Stimulated activated CD4-positive, alpha-beta T cell treated with anti-CD3 and anti-CD28 coated beads, TNF-alpha, amount 100 ng/mL, for 24 hours (primary cell): ENCODE measurements at places on chromosomes 16 and 17.

DNA sequence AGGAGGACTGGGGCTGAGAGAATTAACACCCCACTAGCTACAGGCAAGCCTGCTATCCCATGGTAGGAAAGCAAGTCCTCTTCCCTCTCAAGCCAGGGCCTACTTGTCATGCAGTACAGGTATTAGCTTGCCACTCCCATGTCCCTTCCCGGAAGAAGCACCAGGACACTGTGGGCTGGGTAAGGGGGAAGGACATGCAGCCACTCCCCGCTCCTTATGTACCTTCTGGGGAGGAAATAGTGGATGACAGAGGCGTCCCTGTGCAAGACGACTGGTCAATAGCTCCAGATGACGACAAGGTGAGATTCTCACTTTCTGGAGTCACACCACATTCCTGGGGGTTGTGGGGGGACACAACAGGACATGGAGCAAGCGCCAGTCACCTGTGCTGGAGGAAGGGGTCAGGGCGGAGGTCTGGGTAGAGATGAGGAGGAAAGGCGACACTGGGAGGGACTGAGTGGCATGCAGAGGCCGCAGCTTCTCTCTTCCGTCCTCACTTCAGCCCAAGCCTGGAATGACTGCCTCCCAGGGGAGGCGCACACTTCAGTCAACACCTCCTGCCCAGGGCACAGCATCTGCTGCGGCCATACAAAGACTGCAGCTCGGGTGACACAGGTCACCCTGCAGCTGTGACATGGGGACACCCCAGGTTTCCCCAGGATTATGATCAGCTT, 15.1 kb upstream of the FOXJ1 start:
- DNase-seq: no peak

DNA sequence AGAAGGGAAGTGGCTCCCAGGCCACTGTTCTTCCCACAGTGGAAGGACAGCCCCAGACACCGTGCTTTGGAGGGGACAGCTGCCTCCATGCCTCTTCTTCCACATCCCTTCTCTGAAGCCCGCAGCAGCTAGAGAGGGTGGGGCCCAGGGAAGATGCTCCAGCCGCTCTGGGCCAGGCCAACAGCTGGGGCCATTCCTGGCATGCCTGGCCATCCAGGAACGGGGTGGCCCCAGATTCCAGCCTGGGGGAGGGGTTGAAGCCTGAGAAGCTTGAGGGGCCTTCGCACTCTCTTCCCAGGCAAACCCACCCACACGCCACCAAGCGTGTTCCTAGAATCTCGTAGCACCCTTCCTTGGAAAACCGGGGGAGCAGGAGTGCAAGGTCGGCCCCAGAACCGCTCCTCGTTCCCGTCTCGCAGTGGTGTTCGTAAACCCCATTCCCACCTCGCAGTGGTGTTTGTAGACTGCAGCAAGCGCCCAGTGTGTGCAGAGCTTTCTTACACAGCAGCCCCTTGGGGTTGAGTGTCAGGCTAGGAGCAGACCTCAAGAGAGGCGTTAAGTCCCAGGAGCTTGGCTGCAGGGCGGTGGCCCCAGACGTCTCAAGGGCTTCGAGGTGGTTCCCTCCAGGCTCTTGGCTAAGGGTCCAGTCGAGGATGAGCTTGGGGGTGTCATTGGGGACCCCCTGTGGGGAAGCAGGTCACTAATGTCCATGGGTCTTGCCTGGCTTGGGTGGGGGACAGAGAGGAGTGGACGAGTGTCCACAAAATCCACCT, 2.7 kb downstream of the CDH15 start:
- no peak for DNase-seq

DNA sequence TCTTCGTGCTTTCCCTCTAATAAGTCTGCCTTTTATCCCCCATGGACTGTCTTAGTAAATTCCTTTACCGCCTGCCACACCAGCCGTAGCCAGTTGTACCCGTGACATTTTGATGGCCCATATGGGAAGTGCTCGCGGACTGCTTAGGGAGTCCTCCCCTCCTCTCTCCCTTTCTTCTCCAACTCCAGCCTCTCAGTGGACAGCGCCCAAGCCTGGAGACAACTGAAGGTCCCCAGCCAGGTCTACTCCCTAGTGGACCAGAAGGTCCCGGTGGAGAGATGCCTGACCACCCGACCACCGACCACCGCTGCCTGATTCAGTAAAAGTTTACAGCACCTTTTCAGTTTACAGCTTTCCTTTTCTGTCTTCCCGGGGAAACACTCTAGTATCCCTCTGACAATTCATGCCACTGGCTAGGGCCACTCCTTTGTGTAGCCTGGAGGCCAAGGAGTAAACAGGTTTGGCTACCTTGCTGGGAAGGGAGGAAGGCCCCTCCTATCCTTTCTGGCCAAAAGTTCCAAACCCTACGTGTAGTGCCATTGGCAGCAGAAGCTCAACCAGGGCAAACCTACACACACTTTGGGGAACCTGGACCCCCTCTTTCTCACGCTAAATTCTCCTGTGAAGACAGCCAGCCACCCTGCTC, 18.0 kb downstream of the CTRB2 start:
- DNase-seq: no peak

GRCh38 chr17:57461082-57461481, 204.8 kb downstream of the MSI2 start:
- peak; percentile 37 for DNase-seq

- DNase-seq: no peak
Measured at GRCh38 chr16:88549671-88550245, 20.4 kb upstream of the ZC3H18 start.

DNA sequence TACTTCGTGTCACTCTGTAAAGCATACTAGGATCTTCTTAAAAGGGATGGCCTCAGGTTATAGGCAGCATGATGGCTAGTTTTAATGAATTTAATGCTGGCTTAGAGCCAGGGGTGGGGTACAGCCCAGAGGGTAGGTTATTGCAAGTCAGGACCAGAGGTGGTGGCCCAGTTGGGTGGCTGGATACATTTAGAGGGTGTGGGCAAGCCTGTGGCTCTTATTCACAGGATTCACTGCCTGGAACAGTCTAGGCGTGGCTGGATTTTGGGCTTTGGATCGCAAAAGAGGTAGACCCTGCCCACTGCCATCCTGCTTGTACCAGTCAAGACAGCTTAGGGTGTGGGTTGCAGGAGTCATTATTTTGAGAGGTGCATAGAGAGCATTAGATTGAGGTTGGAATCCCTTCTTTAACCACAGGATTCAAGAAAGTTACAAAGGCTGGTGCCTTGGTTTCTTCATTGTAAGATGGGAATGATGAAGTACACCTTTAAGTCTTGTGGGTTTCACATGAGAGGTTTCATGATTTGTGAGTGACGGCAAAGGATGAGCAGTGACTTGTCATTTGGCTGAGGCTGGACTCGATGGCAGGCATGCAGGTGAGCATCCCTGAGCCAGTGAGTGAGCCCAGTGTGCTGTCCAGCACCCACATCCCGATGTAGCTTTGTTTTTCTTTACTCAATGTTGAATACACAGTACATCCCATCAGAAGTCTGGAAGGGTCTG, 85.2 kb downstream of the KSR1 start:
- no peak for DNase-seq

- no peak for DNase-seq
Measured at GRCh38 chr17:66715745-66716156, 119.2 kb upstream of the CACNG5 start.

GRCh38 chr16:22183901-22184614, 21.8 kb downstream of the SDR42E2 start:
- DNase-seq: no peak

GRCh38 chr16:23152386-23153178, 3.3 kb upstream of the USP31 start:
- DNase-seq: no peak

DNA sequence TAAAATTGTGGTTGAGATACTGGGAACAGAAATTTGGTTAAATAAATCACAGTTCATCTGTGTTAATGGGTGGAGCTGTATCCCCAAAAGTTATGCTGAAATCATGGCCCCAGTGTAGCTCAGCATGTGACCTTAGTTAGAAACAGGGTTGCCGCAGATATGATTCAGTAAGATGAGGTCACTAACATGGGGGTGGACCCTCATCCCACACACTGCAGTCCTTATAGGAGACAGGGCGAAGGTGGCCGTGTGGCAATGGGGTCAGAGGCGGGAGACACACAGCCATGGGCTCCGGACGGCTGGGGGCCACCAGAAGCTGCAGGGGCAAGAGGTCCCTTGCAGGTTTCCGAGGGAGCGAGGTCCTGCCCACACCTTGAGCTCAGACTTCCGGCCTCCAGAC, 10.7 kb downstream of the GALNS start:
- DNase-seq: no peak

DNA sequence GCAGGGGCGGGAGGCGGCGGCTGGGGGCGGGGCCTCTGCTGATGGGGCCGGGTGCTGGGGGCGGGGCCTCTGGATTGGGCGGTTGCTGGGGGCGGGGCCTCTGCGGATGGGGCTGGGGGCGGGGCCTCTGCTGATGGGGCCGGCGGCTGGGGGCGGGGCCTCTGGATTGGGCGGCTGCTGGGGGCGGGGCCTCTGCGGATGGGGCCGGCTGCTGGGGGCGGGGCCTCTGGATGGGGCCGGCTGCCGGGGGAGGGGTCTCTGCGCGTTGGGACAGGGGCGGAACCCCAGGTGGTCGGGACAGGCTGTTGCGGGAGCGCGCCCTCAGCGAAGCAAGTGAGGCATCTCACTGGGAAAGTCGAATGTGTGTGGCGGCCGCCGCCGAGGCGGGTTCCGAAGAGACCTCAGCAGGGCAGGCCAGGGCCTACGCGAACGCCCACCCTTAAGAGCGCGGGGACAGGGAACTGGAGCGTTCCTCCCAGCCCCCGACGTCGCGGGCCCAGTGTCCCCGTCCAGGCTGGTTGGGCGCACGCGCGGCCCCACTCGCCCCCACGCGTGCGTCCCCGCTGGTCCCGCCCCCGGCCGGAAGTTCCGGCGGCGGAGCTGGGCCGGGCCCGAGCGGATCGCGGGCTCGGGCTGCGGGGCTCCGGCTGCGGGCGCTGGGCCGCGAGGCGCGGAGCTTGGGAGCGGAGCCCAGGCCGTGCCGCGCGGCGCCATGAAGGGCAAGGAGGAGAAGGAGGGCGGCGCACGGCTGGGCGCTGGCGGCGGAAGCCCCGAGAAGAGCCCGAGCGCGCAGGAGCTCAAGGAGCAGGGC, at the start of gene STUB1:
STUB1 (plus strand) TSS at position 597 of the 811 bp plus-strand sequence; CDS start at position 713, 116 bp downstream.
- peak; percentile 91 for DNase-seq

DNA sequence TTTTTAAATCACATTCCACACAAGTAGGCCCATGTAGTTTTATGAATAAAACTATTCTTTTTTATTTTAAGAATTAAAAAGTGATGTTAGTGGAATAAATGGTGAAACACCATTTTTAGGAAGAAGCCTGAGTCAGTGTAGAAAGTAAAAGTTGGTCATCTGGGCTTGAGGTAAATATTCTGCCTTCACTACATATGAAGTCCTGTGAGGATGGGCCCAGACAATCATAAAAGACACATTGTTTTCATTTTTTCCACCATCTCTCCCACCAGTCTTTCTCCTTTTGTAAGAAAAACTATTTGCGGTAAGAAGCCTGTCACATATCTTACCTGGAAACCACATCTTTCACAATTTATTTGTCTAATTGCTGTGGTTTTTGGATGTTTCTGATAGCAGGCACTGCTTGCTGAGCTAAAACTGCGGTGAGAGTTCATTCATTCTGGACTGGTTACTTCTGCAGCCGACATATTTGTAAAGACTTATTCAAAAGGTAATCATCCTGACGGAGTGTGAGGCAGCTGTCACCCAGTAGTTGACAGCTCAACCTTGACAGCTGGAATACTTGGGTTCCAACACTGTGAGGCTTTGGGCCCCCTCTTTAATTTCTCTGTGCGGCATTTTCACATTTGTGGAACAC, 10.6 kb upstream of the RFFL start:
- no peak for DNase-seq

- DNase-seq: peak; percentile 42
Measured at GRCh38 chr17:32253117-32253611, 12.5 kb upstream of the RHBDL3 start.

DNA sequence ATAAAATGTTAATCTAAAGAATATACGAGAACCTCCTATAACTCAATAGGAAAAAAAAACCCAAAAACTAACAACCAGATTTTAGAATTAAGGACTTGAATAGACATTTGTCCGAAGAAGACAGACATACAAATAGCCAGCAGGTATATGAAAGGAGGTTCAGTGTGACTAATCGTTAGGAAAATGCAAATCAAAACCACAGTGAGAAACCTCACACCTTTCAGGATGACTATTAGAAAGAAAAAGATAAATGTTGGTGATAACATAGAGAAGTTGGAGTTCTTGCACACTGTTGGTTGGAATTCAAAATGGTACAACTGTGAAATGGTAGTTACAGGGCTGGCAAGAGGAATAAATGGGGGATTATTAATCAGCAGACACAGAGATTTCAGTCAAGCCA, 339.0 kb downstream of the TMEM114 start:
- no peak for DNase-seq

DNA sequence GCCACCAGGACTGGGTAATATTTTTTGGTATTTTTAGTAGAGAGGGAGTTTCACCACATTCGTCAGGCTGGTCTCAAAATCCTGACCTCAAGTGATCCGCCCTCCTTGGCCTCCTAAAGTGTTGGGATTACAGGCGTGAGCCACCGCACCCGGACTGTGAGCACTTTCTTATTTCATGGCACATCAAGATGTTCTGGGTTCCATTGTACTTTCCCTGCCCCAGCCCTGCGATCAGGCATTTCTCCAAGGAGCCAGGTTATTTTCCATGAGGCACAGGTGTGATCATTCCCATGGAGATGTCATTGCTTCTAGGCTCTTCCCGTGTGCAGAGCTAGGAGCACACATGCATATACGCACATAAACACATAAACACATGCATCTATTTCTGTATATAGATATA, 2.6 kb upstream of the ANKRD40CL start:
- no peak for DNase-seq

GRCh38 chr17:73783945-73784603, 139.8 kb upstream of the SDK2 start:
- DNase-seq: no peak

- no peak for DNase-seq
Measured at GRCh38 chr17:78394209-78394608, 15.8 kb downstream of the PGS1 start.

DNA sequence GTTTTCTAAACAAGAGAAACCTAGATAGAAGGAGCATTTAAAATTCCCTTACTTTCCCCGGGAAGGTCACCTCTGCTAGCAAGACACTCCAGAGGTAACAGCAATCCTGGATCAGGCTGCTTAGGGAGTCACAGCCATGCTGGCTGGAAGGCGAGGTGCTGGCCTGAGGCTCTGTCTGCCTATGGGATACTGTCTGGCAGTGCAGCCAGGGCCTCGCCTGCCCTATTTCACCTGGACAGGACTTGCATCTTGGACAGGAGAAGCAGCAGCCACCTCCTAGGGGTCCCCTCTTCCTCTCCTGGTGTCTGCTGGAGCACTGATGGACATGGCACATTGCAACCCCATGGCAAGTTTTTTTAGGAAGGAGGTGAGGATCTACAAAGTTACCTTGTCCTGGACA, 15.1 kb downstream of the FA2H start:
- no peak for DNase-seq
